ENCODE measurements at places on chromosomes 2 and 18.

GRCh38 chr2:42614838-42615237 lies 46.4 kb downstream of the MTA3 start:
- DNase-seq = no peak

DNA sequence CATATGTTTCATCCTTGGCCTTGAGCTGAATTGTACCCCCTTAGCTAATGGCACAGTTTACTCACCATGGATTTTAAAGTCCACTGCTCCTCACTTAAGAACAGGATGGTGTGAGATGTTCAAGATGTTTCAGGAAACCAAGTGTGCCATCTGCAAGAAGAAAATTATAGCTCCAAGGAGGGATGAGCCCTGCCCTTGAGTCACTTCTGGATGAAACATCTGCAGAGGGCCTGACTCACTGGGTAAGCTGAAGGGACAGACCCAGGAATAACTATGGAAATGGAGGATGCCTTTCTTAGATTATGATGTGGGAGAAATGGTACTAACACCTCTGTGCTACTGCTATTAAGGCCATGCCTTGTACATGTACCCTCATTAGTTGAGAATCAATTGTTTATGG lies 6.4 kb downstream of the MARS2 start:
- no peak for DNase-seq

DNA sequence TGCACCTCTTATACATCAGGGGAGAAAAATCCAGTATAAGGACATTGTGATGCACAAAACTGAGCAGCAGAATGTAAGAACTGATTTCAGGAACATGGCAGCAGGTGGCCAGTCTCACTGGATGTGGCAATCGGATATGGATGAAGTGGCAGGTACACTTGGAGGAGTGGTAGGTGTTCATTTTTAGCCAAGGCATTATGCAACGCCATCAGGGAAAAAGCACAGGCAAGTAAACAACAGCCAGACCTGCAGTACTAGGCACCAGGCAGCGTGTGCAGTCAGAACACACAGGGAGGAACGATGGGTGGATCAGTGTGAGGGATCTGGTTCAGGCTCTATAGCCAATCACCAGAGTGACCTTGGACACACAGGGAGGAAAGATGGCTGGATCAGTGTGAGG lies 77.4 kb upstream of the GCFC2 start:
- no peak for DNase-seq

DNA sequence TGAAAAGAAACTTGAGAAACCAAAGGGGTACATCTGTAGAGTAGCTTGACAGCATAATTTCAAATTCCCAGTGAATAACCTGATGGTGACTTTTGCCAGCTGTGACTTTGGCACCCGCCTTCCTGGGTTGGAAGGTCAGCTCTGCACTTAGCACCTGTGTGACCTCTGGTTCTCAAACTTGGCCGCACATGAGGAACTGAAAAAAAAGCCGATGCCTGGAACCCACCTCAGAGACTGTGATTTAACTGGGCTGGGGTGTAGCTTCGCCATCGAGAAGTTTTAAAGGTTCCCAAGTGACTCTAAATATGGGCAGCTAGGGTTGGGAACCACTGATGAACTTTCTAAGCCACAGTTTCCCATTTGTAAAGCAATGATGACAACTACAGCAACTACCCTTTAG lies 6.5 kb downstream of the EFEMP1 start:
- DNase-seq = no peak

DNA sequence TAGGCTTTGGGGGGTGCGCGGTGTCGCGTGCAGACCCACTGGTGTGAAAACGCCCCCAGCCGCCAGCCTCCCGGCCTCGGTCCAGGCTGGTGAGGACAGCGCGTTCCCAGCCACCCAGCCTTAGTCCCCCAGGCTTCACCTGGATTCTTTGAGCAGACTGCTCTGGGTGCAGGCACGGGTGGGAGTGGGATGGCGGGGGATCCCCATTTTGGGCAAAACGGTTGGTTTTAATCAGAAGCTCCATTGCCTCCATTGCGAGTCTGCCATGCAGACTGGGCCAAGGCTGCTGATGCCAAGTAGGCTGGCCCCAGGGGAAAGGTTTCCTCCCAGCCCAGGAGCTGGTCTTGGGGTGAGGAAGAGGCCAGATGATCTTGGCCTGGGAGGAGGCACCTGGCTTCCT lies 445 bp downstream of the MLPH start:
- DNase-seq = no peak

GRCh38 chr2:23751747-23752265 lies 175.1 kb downstream of the ATAD2B start:
- no peak for DNase-seq

DNA sequence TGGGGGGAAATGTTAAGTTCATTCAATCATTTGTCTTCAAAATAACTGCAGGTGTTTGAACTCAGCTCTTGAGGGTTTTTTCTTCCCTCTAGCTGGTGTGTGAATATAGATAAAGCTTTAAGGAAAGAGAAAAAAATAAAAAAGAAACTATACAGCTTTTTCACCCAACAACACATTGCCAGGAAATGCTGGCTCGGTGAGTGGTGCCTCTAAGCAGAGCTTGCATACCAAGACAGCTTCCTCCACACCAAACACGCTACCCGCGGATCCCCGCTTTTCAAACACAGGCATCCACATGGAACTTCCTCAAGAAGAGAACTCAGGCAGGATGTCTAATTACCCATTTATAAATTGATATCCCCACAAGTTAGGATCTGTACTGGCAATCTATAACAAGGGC lies 69.8 kb upstream of the TANK start:
- no peak for DNase-seq

- no peak for DNase-seq
Measured at GRCh38 chr2:168338292-168338691, 90.9 kb upstream of the STK39 start.

- DNase-seq = peak; percentile 31
Measured at GRCh38 chr18:73511771-73512503, 635.7 kb downstream of the FBXO15 start.

- no peak for DNase-seq
Measured at GRCh38 chr2:109508556-109508955, 105.2 kb downstream of the SEPTIN10 start.

- no peak for DNase-seq
Measured at GRCh38 chr18:24546307-24546706, 85.9 kb downstream of the HRH4 start.

DNA sequence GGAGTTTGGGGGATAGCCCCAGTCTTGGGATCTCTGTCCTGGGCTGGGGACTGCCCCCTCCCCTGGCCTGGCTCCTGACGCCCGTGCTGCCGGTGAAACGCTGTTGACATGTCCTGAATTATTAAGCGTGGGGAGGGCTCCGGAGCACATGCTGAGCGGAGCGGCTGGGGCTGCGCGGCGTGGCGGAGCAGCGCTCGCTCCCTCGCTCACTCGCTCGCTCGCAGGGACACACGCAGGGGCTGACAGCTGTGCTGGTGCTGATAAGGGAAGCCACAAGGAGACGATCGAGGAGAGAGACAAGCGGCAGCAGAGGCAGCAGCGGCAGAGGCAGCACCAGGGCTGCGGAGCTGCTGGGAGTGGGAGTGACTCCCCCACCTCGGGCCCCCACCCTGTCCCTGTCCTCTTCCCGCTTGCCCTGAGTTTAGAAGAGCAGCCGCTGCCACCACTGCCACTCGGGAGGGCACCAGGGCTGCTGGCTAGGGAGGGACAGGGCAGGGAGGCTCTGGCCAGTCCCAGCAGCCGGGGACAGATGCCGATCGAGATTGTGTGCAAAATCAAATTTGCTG lies at the start of gene ASIC4:
Gene ASIC4, plus strand, starts transcription at position 287 of the 566 bp plus-strand sequence. Its CDS starts 243 bp downstream, at position 530.
- no peak for DNase-seq

GRCh38 chr2:65161551-65162100 lies 31.7 kb upstream of the RAB1A start:
- no peak for DNase-seq

- no peak for DNase-seq
Measured at GRCh38 chr2:23377771-23378170, 7.2 kb upstream of the KLHL29 start.

DNA sequence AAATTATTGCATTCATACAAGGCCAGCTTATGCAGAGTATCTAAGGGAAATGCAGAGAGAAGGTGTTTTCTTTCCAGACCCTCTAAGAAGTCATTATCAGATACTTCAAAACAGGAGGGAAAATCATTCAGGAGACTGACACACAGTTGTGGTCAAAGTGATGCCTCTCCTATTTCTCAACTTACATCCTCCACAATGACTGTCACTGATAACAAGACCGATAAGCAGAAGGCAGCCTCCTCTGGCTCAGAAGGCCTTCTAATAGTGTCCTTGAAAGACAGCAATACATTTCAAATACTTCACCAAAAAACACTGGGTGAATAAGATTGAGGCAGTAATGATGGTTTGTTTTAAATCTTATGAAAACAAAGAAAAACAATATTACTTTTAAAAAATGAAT lies 199.7 kb downstream of the PIEZO2 start:
- DNase-seq = no peak

DNA sequence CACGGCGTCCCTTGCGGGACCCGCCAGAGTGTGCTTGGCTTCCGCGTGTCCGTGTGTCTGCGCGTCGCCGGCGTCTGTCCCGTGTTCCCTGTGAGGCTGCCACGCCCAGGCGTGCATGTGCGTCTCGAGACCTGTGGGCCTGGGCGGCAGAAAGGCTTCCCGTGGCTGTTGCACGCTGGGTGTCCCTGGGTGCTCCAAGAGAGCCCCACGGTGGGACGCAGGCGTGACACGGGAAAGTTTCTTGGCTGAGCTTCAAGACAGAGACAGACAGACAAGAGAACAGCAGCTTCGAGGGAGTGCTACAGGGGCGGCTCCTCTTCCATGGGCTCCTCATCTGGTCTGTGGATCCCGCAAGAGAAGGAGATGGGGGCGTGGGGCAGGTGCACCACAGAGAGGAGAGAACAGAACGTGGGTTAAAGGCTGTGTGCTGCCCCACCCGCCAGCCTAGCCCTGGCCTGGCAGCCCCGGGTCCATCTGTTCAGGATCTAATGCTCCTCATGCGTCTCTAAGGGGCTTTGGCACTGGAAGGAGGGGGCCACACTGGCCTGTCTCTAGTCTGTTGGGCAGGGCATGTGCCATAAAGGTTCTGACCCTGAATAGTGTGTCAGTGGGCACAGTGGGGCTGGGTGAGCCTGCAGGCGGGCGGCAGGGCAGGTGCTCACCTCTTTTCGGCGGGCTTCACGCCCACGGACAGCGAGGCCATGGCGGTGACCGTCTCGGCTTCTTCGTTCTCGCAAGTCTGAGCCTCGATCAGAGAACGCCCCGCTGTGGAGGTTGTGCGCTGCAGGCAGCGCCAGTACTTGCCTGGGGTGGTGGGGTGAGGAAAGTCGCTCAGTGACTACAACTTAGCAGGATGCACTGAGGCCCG lies 205.1 kb downstream of the TWIST2 start:
- DNase-seq = no peak

- DNase-seq = no peak
Measured at GRCh38 chr2:54724560-54725342, 1.3 kb downstream of the EML6 start.

- no peak for DNase-seq
Measured at GRCh38 chr2:46967990-46968647, 52.5 kb upstream of the MCFD2 start.

- no peak for DNase-seq
Measured at GRCh38 chr2:219017201-219017931, 23.9 kb downstream of the CFAP65 start.

- no peak for DNase-seq
Measured at GRCh38 chr18:77223653-77224052, 26.0 kb upstream of the GALR1 start.

GRCh38 chr2:113863144-113863543 lies 26.7 kb upstream of the ACTR3 start:
- DNase-seq = no peak

GRCh38 chr2:34332813-34333212 lies 733.7 kb upstream of the FAM98A start:
- DNase-seq = no peak

GRCh38 chr2:42217914-42218313 lies 48.8 kb downstream of the EML4 start:
- no peak for DNase-seq

DNA sequence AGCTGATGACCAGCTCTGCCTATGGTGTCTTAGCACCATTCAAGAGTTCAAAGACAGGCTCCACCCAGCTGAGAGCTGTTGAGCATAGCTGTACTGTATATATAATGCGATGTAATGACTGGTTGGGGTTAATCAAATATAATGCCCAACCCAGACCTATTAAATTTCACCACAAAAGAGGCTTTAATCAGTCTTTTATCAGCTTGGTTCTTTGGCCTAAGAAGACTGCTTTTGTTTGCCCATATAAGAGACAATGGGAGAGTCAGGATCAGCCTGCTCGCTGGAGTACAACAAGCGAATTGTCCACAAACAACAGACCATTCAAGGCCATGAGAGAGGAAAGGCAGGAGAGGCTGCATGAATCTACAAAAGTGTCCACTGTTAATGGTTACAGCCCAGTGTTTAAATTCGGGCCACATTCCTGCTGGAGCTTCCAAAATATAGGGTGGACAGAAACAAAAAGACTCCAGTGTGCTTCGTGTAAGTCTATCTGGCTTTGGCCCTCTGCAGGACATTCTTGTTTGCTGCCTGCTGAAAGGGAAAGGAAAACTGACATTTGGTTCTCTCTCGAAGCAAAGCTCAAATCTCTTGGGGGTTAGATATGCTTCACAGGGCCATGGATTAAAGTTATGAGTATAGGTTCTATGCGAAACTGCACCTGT lies 299.0 kb upstream of the FBXO11 start:
- no peak for DNase-seq

GRCh38 chr2:100870652-100871531 lies 51.0 kb downstream of the NPAS2 start:
- DNase-seq = no peak

- DNase-seq = no peak
Measured at GRCh38 chr2:147001061-147001460, 843.8 kb upstream of the ACVR2A start.

DNA sequence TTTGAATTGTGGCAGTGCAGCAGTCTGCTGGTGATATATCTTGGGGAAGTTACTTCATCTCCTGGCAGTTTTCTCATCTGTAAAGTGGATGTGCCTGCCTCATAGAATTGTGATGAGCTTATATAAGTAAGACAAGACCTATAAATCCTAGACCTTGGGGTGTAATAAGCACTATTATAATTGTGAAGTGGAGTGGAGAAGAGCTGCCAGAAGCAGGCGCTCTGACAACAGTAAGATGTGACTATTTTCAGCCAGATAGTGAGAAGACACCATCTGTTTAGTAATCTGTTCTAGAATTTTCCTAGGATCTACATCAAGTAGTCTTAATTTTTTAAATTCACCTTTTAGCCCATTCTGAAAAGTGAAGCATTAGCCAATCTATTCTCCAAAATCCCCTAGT lies 85.6 kb upstream of the TSPYL6 start:
- DNase-seq = no peak

DNA sequence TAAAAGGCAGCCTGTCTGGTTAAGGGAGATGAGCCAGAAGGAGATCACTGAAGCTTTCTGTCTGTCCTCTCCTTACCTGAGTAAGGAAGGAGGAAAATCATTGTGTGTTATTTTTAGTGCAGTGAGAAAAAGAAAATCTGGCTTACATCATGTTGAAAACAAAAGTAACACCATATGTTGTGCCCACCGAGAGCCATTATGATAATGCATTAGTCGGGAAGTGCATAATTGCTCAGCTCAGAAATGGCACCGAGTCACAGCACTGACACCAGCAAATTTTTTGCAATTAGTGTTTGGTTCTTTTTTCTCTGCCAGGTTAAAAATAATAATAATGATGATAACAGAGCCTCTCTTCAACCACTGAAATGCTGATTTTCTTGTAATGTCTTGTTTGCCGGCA lies 46.6 kb downstream of the HNMT start:
- DNase-seq = peak; percentile 34

Data from NCI-H1436 treated with DMSO at 0.1 percent for 48 hours (cell line).